ENCODE measurements at places on chromosomes 6 and 20.

GRCh38 chr6:122666418-122666817 is 56.2 kb downstream of the PKIB start:
- DNase-seq = no peak

GRCh38 chr20:21900431-21900830 is 195.0 kb downstream of the PAX1 start:
- no peak for DNase-seq

- no peak for DNase-seq
Measured at GRCh38 chr6:150256618-150257272, 112.1 kb upstream of the IYD start.

DNA sequence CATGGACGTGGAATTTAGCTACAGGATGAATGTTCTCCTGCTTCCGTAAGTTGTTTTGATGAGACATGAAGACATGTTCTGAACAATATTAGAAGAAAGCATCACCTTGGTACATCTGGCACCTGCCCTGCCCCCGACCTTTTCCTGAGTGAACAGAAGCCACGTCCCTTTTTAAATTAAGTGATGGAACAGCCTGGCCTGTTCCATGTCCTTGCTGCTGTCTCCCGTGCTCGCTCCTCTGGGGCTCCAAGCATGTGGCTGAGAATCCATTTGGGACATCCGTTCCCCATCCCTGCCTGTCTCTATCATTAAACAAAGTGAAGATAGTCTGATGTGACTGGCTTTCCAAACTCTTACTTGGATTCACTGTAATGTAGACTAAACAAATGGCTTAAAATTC is 36.4 kb downstream of the ERMARD start:
- no peak for DNase-seq

GRCh38 chr6:41546475-41546865 is 289 bp downstream of the FOXP4 start:
- DNase-seq = peak; percentile 57

DNA sequence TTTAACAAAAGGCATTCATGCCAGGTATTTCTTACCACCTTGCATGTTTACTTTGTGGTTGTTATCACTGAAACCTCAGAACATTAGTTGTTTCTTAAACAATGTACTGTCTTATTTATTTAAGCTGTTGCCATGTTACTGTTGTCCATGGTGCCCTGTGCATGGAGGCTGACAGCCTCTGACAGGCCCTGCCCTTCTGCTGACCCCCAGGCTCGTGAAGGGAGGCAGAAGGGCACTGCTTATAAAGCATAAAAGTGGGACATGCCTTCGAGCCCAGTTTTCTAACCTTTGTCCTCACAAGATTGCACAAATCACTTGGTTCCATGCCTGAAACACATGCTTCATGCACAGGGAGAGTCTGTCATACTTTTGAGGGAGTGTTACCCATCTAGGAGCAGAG is 46.7 kb upstream of the CLIC5 start:
- DNase-seq = no peak

GRCh38 chr6:112780498-112781096 is 433.5 kb downstream of the RFPL4B start:
- no peak for DNase-seq

DNA sequence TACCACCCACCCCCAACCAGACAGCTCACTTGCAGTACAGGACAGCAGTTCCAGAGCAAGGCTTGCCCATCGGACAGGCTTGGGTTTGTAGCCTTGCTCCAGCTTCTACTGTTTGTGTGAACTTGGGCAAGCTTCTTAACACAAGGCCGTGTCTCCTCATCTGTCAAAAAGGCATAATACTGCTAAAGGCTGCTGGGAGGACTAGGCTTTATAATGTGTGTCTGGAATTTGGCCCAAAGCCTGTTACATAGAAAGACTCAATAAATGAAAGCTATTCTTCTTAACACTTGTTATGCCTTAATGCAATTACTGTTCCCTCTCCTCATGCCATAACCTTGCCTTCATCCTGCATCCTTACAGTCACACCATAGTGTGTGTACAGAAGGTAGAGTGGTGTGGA is 43.4 kb downstream of the LYRM4 start:
- DNase-seq = no peak

DNA sequence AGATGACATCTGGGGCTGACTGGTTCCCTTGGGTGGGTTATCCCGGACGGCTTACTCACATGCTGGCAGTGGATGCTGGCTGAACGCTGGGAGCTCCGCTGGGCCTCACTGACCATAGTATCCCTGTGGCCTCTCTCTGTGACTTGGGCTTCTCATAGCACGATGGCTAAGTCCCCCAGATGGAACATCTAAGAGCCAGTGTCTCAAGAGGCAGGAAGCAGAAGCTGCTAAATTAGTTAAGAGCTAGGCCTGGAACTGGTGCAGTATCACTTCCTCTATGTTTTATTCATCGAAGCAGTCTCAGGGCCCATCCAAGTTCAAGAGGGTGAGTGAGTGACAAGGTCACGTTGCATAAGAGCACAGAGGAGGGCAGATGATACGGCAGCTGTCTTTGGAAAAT is 116.5 kb upstream of the LAMP5 start:
- DNase-seq = no peak

- no peak for DNase-seq
Measured at GRCh38 chr6:154154389-154154967, 115.4 kb downstream of the OPRM1 start.

GRCh38 chr20:63224412-63225081 is 8.6 kb upstream of the YTHDF1 start:
- no peak for DNase-seq

DNA sequence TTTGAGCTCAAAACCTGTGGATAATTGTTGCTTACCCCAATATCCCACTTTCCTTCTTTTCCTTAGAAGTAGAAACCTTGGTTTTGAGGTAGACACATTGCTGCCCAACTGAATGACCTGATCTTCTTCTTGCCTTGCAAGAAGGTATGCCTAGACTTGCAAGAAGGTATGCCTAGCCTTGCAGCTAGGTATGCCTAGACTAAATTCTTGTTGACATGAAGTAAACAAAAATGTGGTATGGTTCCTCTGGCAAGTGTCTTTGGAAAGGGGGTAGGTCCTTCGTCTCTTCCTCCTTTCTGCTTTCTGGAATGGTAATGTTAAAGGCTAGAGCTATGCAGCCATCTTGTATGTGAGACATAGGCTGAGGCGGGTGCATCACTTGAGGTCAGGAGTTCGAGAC is 129.2 kb downstream of the GMPR start:
- no peak for DNase-seq

DNA sequence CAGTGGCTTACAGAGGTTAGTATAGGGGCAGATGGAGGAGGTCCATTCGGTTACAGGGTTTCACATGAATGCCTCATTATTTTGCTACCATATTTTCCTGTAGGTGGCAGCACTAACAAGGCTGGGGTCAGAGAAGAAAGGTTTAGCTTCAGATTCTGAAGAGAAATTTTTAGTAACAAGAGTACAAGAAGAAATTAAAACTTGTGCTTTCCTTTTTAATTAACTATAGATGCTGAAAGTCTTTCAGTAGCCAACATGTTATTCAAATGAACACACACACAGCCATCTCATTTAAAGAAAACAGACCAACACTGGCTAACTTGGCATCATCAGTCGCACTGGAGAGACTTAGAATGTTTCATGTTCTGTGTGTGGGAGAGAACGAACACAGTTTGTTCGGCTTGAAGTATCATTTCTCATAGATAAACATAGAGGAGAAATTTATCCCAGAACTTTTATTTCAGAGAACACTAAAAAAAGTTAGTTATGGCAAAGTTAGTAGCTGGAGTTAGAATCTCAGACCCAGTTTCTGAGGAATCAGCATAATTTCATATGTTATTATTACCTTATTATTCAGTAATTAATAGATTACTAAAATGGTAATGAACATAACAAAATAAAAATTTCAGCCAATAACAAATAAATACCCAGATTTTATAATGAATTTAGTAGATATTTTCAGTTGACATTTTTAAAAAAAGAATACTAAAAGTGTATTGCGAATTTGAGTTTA is 314.0 kb upstream of the RSPO3 start:
- DNase-seq = no peak

GRCh38 chr6:33981421-33981820 is 164.5 kb downstream of the GRM4 start:
- DNase-seq = no peak

DNA sequence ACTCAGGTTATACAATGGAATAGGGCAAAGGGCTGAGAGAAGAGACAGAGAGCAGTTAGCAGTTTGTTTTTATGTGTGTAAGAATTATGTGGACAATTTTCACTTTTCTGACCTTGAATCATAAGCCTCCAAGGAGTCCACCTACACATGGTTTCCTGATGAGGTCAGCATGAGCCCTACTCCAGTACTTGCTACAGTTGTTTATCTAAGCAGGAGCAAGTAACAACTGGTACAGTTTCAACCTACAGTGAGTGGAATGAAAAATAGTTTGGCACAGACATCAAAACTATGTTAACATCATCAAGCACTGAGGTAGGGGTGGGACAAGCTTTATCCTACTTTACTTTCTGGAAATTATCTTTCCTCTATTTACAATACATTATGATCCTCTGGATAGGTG is 426.7 kb upstream of the ID4 start:
- DNase-seq = no peak

DNA sequence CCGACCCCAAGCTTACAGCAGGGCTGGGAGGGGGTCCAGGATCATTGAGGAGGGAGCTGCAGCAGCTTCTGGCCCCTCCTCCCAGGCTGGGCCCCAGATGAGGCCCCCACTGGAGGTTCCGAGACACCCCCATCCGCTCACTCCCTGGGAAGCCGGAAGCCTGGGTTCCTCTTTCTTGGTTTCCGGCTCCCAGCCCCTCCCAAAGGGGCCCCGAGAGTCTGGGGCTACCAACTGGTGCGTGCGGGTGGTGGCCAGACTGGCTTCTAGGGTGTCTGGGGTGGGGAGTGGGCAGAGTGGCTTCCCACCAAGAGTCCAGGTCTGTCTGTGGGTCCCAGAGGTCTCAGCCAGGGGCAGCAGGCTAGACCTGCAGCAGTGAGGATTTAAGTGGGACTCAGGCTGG is 2.2 kb downstream of the RGS19 start:
- no peak for DNase-seq

GRCh38 chr6:46490425-46491200 is 636 bp downstream of the RCAN2 start:
- no peak for DNase-seq

GRCh38 chr6:51322505-51322904 is 503.8 kb downstream of the TFAP2B start:
- DNase-seq = no peak

DNA sequence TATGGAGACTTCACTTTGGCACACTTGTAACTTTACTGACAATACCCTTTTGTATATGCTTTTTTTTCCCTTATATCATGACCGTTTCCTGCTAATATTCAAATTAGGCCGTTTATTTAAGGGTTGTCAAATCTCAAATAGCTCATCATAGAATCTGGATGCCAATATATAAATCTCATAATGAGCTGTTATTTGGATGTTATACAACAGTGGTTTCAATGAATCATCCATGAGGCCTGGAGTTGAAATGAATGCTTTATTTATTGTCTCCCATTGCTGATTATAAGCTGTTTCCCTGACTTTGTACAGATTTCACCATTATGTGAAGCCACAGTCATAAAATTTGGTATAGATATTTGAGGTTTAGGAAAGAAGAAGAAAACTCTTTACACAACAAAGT is 256.1 kb downstream of the PLCB1 start:
- no peak for DNase-seq

- no peak for DNase-seq
Measured at GRCh38 chr6:156752666-156753301, 24.4 kb upstream of the ARID1B start.

- no peak for DNase-seq
Measured at GRCh38 chr6:14328163-14328562, 210.6 kb downstream of the CD83 start.

- no peak for DNase-seq
Measured at GRCh38 chr20:6719369-6719721, 48.1 kb upstream of the BMP2 start.

DNA sequence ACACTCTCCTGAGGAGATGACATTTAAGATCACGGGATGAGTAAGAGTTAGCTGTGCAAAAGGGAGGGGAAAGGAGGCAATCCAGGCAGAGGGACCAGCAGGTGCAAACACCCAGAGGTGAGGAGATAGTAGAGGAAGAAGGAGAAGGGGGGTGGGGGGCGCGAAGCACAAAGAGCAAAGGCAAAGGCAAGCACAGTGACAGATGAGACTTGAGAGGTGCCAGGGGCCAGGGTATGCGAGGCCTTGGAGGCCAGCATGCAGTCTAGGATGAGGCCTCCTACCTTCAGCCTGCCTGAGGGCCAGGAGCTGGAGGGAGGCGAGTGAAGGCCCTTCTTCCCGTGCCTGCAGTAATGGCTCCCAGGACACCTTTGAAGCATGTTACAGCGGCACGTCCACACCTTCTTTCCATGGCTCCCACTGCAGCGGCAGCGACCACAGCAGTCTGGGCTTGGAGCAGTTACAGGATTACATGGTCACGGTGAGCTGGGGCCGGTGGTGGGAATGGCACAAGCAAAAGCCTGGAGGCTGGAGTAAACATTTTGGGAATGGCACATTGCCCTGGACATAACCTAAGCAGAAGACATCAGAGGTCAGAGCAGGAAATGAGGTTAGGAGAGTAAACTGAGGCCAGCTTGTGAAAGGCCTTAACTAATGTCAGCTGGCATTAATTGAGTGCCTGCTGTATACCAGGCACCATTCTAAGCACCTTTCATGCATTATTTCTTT is 18.6 kb downstream of the CCM2L start:
- no peak for DNase-seq

GRCh38 chr6:12265791-12266190 is 24.4 kb upstream of the EDN1 start:
- DNase-seq = no peak

GRCh38 chr20:21519136-21519584 is 5.3 kb upstream of the NKX2-2 start:
- DNase-seq = no peak

DNA sequence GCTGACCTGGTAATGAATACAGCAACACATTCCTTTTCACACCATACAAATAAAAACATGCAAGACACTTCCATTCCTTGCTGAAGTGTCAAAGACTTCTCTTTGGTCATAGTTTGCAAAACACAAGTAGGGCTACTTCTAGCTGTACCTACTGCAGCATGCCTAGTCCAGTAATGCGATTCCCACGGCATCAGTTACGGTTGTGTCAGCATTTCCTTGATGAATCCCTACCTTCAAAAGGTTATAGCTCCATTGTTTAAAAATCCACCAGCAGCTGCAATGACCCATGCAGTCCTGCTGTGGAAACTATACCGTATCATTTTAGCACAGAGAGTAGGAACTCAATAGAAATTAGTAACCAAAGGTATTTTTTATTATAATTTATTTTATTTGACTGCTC is 1371.5 kb downstream of the EPHA7 start:
- no peak for DNase-seq

DNA sequence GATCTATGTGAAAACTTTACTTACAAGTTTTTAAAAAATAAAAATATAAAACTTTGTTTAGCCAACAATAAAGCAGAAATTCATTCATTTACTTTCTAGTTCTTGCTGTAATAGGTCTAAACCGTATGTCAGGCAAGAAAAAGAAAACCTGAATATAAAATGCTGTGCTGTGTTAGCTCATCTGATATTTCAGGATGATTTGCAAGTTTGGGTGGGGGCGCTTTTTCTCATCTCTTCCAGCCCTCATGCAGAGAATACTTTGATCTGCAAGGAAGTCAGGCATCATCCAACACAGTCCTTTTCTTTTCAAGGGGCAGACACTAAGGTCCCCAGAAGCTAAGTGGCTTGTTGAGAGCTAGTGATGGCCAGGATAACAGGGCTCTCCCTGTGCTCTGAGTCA is 153.2 kb downstream of the TBC1D7 start:
- DNase-seq = no peak
